ENCODE measurements at places on chromosomes 16 and 17. TPM values are rescaled to one million over a fixed set of nuclear protein-coding genes. Genes with fewer than 3 reads are reported as not detected.

KRT37 gene
- not detected for total RNA-seq

MT1M gene
- 1.1 TPM for total RNA-seq

GPRC5B gene
- not detected for total RNA-seq

EVI2A gene
- total RNA-seq = 0.39 TPM

COX6A2 gene
- total RNA-seq = not detected

GDPD3 gene
- 0.55 TPM for total RNA-seq

KRT17 gene
- total RNA-seq = 10,873 TPM

TM4SF5 gene
- not detected for total RNA-seq

SOCS7 gene
- total RNA-seq = 17.3 TPM

ZNF778 gene
- total RNA-seq = 7.0 TPM
